ENCODE measurements at places on chromosomes 6 and 20.
A peak's percentile ranks its signal among the peaks of the same experiment; 100 is the strongest.

DNA sequence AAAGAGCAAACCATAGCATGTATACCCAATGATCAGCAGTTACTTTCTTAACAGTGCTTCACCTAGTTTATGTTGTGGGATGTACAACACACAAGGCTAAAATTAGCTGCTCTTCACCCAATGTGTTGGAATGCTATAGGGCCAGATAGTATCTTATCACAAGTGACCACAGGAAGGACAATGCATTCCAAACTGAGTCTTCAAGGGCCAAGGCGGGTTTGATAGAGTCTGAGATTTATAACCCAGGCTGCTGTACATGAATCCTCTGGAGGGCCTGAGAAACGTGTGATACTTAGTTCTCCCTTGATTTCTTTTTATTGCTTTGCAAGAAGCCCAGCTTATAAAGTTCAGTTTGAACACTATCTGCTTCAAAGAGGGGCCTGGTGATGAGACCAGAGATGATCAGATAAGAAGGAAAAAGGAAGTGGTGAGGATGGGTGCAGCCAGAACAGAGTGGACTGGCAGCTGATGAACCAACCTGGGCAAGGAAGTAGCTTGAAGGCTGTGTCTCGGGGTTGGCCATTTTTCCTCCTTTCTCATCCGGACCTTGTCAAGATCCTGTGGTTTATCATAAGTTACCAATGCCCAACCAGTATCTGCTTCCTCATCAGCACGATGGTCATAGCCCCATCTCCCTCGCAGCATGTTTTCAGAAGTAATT lies 62.2 kb upstream of the BMP2 start:
- no peak for DNase-seq

GRCh38 chr6:3531481-3531880 lies 74.6 kb upstream of the SLC22A23 start:
- no peak for DNase-seq

DNA sequence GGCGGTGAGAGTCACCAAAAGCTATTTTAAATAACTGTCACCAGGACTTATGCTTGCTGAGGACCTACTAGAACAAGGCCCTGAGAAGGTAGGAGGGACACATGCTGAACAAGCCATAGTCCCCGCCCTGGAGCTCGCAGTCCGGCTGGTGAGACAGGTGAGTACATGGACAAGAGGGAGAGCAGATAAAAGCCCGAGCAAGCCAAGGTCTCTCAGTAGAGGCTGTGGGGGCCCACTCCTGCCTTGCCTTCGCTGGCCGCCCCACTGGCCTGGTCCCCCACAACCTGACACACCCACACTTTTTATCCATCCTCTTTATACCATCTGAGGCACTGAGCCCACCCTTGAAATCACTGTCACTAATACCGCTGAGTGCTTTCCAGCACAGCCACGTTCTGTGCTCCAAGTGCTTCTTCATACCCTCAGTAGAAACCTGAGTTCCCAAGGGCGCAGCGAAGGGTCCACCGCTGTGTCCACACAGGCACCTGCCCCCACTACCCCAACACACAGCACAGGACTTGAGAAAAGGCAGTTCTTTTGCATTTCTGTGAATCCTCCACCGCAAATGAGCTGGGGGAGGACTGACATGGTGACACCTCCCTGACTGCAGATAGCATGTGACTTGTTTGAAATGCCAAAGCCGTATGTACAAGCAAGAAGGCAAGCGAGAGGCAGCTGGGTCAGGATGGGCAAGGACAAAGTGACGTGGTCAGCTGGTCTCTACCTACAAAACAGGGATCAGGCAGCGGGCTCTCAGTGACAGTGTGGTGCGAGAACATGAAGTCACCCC lies 12.1 kb downstream of the DDRGK1 start:
- no peak for DNase-seq

- no peak for DNase-seq
Observed at GRCh38 chr6:170274713-170275560, 15.9 kb downstream of the DLL1 start.

DNA sequence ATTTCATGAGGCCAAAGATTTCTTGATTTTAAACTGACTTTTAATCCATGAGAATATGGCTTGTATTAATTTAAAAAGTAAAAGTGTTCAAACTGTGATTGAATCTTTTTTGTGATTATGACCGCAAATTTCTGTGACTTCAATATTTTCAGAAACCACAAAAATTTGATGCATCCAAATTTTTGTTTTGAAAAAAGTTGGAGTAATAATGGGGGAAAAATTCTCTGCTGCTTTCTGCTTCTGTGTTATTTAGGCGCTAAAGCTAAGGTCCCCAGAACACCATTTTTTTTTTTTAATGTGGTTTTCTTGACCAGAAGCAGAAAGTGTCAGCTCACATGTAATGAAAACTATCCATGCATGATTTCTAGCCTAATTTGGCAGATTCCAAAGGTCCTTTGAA lies 65.3 kb downstream of the GRIK2 start:
- no peak for DNase-seq

- DNase-seq: no peak
Observed at GRCh38 chr6:75755704-75756103, 6.7 kb downstream of the MYO6 start.

- no peak for DNase-seq
Observed at GRCh38 chr6:136411453-136412354, 122.1 kb upstream of the BCLAF1 start.

GRCh38 chr20:48366230-48366629 lies 461.6 kb downstream of the PREX1 start:
- no peak for DNase-seq

DNA sequence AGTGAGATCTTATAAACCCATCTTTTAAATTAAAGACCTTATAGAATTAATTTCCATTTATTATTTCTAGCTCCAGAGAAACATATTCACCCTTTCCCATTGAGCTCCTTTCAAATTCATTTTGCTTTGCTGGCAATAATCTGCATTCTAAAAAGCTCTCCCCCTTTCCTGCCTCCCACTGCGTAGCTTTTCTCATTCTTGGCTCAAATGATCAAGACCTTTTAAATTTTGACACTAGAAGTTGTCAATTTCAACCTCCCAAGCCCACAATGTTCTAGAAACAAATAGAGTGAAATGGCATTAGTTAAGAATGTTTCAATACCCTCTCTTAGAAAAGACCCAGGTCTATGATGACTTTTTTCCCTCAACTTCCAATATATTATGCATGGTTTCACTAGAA lies 186.9 kb downstream of the AKAP7 start:
- no peak for DNase-seq

GRCh38 chr20:9928281-9928737 lies 89.4 kb upstream of the PAK5 start:
- DNase-seq: no peak

- peak; percentile 33 for DNase-seq
Observed at GRCh38 chr6:143806282-143807102, 36.6 kb upstream of the LTV1 start.

GRCh38 chr20:8116067-8116811 lies 15.8 kb upstream of the PLCB1 start:
- no peak for DNase-seq

DNA sequence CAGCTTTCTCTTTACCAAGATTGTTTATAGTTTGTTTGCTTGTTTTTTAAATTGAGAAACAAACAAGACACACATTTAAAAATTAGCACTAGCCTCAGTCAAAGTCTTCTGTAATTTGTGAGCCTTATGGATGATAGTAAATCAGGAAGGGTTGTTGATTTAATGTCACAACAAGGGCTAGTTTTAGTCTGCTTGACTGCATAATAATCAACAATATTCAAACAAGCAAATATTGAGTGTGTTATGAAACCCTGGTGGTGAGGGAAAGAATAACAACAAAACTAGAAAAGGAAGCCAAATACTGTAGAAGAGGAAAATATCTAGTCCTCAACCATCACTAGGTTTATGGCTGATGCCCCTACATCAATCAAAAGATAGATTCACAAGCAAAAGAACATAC lies 228.6 kb downstream of the TBC1D7 start:
- no peak for DNase-seq

- DNase-seq: no peak
Observed at GRCh38 chr6:142307963-142308748, 6.3 kb downstream of the ADGRG6 start.

DNA sequence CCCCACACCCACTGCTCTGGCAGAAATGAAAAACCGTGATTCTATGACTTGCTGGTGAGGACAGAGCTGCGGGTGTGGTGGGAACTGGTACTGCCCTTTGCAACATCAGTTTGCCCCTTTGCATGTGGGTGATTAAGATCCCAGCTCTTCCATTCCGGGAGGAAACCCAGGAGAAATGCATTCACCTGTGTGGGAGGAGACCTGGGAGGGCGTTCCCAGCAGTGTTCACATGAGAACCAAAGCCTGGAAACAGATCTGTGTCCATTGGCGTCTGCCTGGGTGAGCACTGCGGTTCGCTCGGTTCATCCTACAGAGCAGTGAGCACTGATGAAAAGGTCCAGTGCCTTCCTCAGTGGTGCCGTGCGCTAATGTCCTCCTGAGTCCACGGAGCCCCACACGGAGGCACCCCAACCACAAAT lies 89.7 kb downstream of the SMOC2 start:
- no peak for DNase-seq

DNA sequence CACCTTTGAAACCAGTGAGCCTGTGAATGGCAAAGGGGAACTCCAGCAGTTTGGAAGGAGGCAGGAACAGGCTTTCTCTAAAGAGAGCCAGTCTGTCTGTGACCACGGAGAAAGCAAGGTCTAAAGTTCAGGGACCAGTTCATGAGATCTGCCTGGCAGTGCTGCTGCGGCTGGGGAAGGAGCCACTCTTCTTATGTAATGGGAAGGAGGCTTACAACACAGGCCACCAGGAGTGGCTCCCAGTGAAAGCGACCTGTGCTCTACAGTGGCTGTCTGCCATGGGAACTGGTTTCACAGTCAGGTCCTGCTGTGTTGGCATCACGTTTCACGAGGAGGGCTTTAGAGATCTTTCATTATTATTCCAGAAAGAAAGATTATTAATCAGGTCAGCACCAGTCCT lies 291.9 kb upstream of the PRDM1 start:
- DNase-seq: no peak

DNA sequence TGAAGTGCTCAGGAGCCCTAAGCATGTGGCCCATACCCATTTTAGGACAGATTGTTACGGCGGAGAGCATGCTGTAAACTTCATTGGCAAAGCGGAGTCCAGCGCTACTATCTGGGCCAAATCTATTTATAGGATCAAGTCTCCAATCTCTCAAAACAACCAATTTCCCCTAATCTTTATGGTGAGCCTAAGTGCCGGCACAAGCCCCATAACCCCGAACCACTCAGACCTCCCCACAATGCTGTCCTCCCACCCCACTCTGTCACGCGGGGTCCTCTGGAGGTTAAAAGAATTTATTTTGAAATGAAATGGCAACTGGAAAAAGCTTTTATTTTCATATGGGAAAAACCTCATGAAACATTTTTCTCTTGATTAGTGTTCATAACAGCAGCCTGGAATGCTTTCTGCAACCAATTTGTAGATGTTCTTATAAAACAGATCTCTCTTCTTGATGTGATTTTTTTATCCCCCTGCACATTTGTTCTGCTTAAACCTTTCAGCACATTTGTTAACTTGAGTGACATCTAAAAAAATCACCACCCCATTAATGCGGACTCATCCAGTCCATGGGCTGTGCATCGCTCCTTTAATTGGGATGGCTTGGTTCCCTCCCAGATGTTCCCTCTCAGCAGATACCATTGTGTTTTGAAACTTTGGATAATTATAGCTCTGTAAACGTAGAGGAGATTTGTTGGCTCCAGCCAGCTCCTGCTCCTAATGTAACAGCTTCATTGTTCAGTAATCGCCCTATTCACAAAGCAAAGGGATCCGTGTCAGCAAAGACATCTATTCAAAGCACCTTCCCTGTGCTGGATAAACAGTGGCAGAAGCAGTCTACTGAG lies 323.6 kb downstream of the CD83 start:
- DNase-seq: no peak

GRCh38 chr6:169837529-169838250 lies 86.3 kb downstream of the ERMARD start:
- DNase-seq: no peak

GRCh38 chr6:142542704-142543233 lies 241.0 kb downstream of the ADGRG6 start:
- peak; percentile 17 for DNase-seq

GRCh38 chr20:1872459-1873097 lies 22.6 kb upstream of the SIRPA start:
- no peak for DNase-seq

- DNase-seq: no peak
Observed at GRCh38 chr6:42038811-42039408, 11.4 kb upstream of the TAF8 start.

- no peak for DNase-seq
Observed at GRCh38 chr6:157455731-157456523, 74.9 kb downstream of the ZDHHC14 start.

GRCh38 chr20:23214903-23215302 lies 128.8 kb upstream of the CD93 start:
- no peak for DNase-seq

GRCh38 chr6:85747093-85747492 lies 104.4 kb upstream of the SYNCRIP start:
- DNase-seq: no peak

DNA sequence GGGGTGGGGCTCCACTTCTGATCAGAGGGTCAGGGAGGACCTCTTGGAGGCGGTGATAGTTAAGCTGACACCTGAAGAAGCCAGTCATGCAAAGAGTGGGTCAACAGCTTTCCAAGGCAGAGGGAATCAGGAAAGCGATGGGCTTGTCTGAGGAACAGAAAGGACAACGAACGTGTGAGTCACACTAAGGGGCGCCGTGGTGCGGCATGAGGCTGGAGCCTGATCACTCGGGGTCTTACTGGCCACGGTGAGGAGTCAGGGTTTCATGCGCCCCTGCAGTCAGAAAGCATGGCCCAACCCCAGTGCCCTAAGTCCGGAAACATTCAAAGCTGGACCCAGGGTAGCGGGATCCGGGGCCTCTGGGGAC lies 50.6 kb upstream of the SLC32A1 start:
- peak; percentile 30 for DNase-seq

DNA sequence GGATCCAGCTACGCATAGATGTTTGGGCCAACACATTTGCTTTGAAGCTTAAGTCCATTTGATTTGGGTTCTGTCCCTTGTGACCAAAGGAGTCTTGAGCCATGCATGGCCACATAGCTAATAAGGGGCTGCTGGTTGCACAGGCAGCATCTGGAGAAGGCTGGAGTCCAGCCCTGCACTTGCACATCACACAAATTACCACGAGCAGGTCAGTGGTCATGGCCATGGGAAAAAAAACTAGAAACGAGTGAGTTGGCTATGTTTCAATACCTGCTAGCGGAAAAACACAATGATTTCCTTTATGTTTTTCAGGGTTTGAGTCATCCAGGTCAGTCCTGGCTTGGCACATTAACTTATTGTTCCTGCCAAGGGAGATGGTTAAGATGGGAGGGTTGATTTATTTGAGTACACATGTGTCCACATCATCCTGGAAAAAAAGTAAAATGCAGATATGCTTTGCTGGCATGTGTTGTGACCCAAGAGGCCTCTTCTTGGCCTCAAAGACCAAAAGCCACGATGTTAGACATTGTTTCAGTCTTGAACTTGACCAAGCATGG lies 5.6 kb upstream of the STX16 start:
- peak; percentile 84 for DNase-seq

DNA sequence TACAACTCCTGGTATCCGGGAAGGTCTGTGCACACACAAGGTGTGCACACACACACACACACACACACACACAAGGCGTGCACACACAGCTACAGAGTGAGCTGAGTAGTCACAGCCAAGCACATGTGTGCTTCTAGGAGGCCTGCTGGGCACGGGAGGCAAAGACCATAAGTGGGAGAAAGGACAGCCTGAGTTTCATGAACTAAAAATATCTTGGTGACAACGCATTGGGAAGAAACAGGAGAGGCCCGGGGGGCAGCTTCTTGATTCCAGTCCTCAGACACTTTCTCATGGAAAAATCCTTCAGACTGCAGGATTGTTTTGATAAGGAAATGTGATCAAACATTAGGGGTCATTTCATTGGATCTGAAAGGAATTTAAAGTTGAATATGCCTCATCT lies 2.6 kb downstream of the TRAF3IP2 start:
- DNase-seq: no peak

- DNase-seq: peak; percentile 69
Observed at GRCh38 chr6:158707120-158707820, 57.4 kb downstream of the SYTL3 start.

All from urothelium cell line (cell line).